ENCODE measurements at places on chromosomes 6 and 20.

DNA sequence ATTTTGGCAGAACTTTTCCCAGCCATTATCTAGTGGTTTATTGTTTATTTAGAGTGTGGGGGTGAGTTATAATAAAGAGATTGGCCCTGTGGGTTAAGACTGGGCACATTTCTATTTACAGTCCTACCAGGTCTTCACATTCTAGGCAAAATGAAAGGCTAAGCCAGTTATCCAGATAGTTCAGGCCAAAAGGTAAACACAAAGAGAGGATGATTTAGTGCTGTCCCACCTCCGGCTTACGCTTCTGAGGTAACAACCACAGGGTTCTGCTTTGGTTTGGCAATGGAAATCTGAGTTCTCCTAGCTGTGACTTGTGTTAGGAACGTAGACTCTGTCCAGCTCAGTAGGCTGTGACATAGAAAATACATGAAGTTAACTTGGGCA is 50.3 kb upstream of the PTPRK start:
- DNase-seq, result no peak

GRCh38 chr6:136166815-136167214 is 83.3 kb downstream of the MTFR2 start:
- DNase-seq, result no peak

DNA sequence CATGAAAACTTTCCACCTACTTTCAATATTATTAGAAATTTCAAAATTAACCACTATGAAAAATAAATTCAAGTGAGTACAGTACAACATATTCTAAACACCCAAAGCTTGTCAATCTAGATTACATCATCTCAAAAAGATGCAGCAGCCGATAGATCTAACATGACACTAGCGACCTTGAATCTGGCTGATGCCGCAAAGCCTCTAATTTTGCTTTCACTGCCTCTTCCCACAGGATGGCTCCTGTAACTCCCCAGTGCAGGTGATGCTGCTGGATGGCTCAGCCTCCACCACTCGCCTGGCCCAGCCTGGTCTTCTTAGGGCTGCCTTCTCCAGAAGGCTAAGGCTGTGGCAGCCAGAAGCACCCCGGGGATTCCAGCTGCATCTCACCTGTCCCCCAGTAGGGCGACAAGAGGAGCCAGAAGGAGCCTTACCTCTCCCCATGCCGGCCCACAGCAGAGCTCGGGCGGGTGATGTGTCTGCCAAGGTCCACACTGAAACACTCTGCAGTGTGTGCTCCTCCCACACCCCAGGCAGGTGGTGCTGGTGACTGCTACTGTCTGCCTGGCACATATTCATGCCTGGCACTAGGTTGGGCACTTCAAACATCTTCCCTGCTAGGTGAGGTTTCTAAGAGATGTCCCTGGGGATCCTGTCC is 82.1 kb downstream of the SLC23A2 start:
- no peak for DNase-seq

GRCh38 chr6:70164556-70164955 is 138.3 kb downstream of the COL9A1 start:
- DNase-seq, result no peak

GRCh38 chr6:25042536-25042935 is 106.8 kb upstream of the RIPOR2 start:
- no peak for DNase-seq

GRCh38 chr6:116797585-116797984 is 31.3 kb downstream of the GPRC6A start:
- no peak for DNase-seq

GRCh38 chr20:34585019-34585418 is 26.5 kb downstream of the MAP1LC3A start:
- DNase-seq, result no peak

DNA sequence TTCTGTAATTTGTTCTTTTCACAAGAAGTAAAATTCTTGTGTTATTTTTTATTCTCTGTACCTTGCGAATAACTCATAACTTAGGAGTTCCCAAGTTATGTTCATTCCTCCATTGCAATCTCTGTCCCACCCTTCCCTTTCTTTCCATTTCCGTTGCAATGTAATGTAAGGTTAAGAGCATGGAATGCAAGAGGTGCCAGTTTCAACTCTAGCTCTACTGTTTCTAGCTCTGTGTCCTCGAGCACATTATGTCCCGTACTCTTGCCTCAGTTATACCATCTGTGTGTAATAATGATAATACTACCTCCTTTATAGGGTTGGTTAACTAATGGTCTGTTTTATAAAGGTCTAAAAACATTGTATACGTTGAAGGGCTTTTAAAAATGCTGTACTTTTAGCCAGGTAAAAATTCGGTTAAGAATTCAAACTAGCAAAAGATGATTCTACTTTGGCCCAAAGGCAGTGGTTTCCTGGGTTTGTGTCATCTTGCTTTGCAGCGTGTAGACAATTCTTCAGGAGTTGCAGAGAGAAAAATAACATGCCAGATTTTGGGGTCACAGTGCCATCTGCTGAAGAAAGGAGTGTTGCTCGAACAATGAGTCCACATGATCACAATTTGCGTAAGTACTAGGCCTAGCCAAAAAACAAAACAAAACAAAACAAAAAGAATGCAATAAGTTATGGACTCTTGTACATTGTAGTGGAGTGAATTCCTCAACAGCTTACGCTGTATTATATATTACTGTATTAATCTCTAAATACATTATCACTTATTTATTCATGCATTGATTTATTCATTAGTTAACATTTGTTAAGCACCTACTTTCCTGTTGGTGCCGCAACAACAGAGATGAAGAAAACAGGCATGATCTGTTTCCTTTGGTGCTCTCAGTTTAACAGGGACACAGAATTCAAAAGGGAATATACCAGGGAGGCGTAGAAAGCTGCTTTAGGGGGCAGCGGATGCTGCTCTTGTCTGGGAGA is 10.0 kb upstream of the PFDN4 start:
- no peak for DNase-seq

GRCh38 chr20:52033313-52033712 is 158.3 kb downstream of the ZFP64 start:
- no peak for DNase-seq

DNA sequence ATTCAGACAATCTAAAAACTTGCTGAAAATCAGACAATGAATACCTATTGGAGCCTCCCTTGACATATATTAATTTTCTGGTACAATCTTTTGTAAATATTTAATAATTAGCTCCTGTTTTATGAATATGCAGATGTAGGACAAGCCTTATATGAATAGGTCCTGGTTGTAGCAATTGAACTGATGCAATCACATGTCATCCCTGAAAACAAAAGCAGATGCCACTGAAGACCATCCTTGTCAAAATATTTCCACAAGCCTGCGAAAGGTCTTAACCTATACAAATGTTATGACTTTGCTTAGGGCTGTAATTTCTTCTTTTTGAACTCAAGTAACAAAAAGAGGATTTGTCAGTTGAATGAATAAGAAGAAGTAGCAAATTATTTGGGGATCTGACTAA is 722.1 kb downstream of the EYS start:
- DNase-seq, result no peak

DNA sequence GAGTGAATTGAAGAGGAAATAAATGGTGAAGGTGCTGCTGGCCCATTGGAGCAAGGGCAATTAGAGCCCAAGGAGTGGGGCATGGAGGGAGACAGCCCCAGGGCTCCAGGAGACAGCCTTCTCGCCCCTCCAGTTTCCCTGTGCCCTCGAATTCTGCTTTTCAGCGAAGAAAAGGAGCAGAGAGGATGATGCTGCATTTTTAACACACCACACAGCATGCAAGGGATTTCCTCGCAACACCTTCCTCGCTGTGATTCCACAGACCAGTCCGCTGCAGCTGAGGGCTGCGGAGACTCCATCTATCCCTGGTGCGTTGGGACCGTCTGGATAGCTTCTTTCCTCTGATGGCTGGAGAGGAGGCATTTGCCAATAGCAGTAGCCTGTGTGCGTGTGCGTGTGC is 41.7 kb downstream of the PTCHD4 start:
- DNase-seq, result no peak

GRCh38 chr20:59455402-59456341 is 148.7 kb upstream of the PHACTR3 start:
- no peak for DNase-seq

- no peak for DNase-seq
These were observed 8.1 kb downstream of the GFRA4 start for GRCh38 chr20:3655131-3655405.

DNA sequence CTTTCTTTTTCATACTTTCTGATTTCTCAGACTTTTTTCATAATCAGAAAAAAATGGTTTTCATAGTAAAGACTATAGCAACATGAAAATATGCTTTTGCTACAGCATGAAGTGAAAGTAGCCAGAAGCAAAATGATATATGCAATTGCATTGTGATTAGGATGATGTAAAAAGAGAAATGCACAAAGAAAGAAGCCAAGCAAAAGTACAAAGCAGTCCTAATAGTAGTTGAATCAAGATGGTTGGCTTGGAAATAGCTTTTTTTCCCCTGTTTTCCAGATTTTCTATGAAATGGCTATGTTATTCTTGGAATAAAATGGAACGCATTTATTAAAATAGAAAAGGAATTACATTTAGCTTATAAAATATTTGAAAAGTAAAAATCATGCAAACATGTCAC is 77.3 kb downstream of the SEL1L2 start:
- DNase-seq, result no peak

DNA sequence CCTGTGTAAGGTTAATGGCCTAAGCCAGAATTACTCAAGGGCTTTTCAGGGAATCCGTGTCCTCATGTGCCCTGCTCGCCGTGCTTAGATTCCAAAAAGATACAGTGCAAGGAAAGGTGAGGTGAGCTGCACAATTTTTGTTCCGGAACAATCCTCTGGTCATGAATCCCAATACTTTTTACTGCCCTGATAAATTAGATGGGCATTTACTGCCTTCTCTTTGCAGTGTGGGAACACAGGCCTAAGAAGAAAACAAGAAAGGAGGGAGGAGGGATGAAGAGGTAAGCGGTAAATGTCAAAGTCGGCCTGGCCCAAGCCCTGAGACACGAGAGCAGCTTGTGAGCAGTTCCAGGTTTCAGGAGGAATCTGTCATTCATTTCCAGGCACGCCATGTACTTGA is 390.9 kb upstream of the SULF2 start:
- no peak for DNase-seq

Data from NCI-H1694 (cell line).